ENCODE measurements at places on chromosomes 11 and 22.

GRCh38 chr22:46129390-46130041 is 20.8 kb upstream of the PPARA start:
- DNase-seq: no peak

DNA sequence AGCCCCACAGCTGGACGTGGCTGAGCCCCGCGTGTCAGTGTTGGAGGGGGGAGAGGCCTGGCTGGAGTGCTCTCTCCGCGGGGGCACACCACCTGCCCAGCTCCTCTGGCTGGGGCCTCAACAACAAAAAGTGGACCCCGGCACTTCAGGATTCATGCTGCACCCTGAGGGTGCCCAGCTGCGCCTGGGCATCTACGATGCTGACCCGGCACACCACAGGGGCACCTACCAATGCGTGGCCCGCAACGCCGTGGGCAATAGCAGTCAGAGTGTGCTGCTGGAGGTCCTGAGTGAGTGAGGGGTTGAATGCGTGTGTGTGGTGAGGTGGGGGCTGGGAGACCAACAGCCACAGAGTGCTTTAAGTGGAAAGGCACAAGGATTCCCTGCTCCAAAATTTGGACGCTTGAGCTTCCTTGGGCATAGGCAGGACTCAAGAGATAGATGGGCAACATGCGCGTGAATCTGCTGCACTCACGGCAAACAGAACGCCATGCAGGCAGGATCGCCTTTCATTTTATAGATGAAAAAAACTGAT is 7.6 kb downstream of the VSIG10L2 start:
- no peak for DNase-seq

- DNase-seq: peak; percentile 94
Measured at GRCh38 chr11:117814766-117815261, 9.7 kb downstream of the FXYD2 start.

DNA sequence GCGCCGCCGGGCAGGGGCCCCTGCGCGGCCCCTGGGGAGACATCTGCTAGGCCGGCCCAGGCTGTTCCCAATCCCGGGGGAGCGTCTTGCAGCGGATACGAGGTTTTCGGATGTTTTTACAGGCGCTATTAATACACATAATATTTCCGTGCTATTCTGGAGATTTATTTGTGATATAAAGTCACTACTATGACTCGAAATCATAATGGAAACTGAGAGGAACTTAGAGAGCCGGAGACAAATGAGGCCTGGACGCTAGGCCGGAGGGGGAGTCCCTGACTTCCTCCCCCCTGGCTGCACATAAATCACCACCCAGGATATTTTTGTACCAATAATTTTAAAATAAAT is 91.7 kb upstream of the ANO1 start:
- DNase-seq: no peak

All from activated CD8-positive, alpha-beta memory T cell treated with anti-CD3 and anti-CD28 coated beads, Interleukin-2, amount 10 ng/mL, durations not matched to agents 7 days and 5 days (primary cell).